Activated CD4-positive, alpha-beta T cell treated with anti-CD3 and anti-CD28 coated beads, Interleukin-2, amount 50 U/mL, for 48 hours (primary cell): ENCODE measurements at places on chromosomes 1 and 21.

DNA sequence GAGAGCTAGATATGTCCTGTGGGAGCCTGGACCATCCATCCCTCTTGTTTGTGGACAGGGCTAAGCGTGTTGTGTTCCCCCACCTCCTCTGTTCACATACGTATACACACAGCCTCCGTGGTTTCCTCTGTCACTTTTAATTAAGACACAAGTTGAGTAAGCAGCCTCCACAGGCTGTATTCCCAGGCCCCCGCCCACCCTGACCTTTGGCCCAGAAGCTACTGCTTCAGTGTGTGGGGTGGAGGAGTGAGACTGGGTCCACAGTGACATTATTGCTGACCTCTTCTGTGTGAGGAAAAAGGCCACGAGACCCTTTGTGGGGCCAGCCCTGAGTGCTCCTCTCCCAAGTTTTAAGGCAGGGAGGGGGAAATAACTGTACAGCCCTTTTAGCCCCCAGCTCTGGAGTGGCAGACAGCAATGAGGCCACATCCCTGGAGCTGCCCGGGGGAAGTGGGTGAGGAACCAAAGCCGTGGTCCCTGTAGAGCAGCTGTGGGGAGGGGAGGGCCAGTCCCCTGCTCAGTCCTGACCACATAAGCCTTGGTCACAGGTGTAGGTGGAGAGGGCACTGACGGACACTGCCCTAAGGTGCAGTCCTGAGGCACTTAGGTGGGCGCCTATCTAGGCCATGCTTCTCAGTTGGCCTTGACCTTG lies 4.4 kb downstream of the ELOVL1 start:
- DNase-seq, result no peak

DNA sequence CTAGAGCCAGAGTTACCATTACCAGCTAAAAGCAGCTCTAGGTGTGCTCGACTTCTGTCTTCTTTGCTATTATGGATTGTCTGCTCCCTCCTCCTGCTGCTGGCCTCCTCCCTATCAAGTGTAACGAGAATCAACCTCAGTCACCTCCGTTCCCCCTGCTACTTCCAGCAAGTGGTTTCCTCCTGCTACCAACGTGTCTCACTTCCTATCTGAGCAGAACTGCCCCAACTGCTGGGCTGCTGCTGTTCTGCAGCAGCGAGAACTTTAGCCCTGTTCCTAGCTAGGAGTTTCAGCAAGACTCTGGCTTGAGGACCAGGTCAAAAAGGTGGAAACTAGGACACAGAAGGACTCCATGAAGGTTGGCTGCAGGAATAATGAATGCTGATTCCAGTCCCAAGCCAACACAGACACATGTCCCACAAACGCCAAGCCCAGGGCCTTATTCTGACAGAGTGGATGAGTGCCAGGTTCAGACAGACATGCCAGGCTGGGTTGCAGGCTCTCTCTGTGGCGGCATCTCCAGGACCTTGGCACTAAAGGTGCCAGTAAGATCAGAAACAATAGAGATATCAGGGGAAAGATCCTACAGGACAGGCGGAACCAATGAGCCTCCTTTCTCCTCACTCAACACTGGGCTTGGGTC lies 46.9 kb downstream of the CD34 start:
- peak; percentile 36 for DNase-seq

DNA sequence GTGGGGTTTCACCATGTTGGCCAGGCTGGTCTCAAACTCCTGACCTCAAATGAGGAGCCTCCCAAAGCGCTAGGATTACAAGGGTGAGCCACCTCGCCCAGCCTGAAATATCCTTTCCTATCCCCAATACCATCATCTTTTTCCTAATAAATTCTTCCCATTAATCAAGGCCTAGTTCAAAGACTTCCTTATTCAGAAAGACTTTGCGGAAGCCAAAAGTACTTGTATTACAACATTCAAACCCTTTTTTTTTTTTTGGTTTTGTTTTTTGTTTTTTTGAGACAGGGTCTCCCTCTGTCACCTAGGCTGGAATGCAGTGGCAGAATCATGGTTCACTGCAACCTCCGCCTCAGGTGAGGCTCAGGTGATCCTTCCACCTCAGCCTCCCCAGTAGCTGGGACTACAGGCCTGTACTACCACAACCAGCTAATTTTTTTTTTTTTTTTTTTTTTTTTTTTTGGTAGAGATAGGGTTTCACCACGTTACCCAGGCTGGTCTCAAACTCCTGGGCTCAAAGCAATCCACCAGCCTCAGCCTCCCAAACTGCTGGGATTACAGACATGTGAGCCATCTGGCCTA lies 7.6 kb downstream of the SLC19A2 start:
- no peak for DNase-seq

DNA sequence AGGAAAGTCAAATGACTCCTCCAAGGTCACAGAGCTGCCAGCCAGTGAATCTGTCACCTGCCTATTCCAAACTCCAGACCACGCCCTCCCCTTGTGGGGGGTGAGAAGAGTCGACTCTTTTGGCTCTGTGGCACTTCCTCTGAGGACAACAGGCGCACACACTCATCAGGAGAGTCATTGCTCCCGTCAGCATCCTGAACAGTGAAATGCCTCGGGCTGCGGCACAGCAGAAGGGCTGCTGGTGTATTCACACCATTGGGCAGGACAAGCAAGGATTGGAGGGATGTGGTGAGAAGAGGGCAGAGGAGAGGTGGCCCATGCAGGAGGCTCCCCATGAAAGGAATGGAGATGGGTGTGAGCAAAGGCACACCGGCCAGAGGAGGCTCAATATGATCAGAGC lies 239.0 kb downstream of the TOMM20 start:
- no peak for DNase-seq

- DNase-seq, result no peak
Observed at GRCh38 chr1:220877377-220878095, 1.7 kb upstream of the HLX start.

DNA sequence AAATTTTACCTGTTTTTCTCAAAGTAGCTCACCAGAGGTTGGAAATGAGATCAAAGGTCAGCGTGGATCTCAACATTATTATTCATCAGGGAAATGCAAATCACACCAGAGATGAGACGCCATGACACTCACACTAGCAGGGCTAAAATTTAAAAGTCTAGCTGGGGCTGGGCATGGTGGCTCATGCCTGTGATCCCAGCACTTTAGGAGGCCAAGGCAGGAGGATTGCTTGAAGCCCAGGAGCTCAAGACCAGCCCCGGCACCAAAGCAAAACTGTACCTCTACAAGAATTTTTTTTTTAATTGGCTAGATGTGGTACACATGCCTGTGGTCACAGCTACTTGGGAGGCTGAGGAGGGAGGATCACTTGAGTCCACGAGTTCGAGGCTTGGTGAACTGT lies 41.4 kb upstream of the PCBP3 start:
- no peak for DNase-seq

- no peak for DNase-seq
Observed at GRCh38 chr1:198637916-198638437, 863 bp upstream of the PTPRC start.

- DNase-seq, result no peak
Observed at GRCh38 chr1:7617826-7618225, 153.3 kb upstream of the VAMP3 start.

DNA sequence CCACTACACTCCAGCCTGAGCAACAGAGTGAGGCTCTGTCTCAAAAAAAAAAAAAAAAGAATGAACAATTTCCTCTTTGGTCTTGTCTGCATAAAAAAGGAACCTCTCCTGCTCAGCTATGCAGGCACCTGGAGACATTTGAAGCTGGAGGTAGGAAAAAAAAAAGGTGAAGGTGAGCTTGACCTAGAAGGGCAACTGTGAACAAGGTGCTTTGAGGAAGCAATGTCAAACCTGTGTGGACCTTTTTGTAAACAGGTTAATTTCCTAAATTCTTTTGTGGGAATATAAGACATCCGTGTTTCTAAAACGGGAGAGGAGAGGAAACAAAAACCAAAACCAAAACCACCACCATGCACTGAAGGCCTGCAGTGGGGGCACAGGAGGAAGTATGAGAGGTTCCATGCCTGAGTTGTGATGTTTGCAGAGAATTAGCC lies 77.5 kb downstream of the SLC45A1 start:
- no peak for DNase-seq

DNA sequence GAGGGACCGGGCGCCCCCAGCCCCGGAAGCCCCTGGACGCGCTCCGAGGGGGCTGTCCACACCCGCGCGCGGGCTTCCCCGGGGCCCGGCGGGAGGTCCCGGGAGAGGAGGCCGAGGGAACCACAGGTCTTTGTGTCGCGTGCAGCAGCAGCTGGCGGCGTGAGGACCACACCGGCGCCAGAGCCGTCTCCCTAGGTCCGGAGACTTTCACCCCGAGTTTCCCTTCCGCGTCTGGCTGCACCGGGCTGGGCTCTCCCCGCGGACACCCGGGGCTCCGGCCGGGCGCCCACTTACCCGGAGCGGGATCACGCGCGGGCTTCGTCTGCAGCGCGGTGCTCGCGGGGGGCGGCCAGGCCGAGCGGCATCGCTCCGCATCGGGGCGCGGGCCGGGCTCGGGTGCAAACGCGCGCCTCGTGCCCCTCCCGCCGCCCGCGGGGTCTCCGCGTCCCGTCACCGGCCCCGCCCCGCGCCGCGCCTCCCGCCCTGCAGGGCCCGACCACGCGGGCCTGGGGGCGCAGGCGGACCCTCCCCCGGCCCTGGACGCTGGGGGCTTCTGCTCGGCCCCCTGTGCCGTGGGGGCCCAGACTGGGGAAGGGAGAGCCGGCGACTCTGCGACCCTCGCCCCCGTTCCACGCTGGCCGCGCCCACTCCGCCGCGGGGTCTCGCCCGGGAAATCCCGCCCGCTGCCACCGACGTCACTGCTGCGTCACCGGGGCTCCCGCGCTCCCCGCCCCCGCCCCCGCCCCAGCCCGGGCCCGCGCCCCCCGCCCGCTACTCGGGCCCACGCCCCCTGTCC lies at the start of gene GNG4:
Gene GNG4 (minus strand): TSS at position 417 of the 796 bp plus-strand sequence. CDS start 65,946 bp downstream, outside the sequence.
- no peak for DNase-seq

- no peak for DNase-seq
Observed at GRCh38 chr1:160210561-160210960, 5.4 kb downstream of the PEA15 start.

- no peak for DNase-seq
Observed at GRCh38 chr1:223741861-223742260, 29.5 kb downstream of the CAPN2 start.

GRCh38 chr21:20802631-20803260 lies 195.5 kb upstream of the NCAM2 start:
- no peak for DNase-seq

- DNase-seq, result no peak
Observed at GRCh38 chr1:36096500-36097432, 8.1 kb downstream of the ADPRS start.

- no peak for DNase-seq
Observed at GRCh38 chr1:171902527-171902926, 61.2 kb downstream of the DNM3 start.

GRCh38 chr1:86987446-86987845 lies 73.0 kb downstream of the HS2ST1 start:
- DNase-seq, result no peak

GRCh38 chr1:19435181-19435580 lies 50.2 kb downstream of the CAPZB start:
- DNase-seq, result no peak

GRCh38 chr1:225508538-225509375 lies 80.9 kb upstream of the LBR start:
- DNase-seq, result no peak
